ENCODE measurements at places on chromosomes 5 and 9.
A peak's percentile ranks its signal among the peaks of the same experiment; 100 is the strongest.

DNA sequence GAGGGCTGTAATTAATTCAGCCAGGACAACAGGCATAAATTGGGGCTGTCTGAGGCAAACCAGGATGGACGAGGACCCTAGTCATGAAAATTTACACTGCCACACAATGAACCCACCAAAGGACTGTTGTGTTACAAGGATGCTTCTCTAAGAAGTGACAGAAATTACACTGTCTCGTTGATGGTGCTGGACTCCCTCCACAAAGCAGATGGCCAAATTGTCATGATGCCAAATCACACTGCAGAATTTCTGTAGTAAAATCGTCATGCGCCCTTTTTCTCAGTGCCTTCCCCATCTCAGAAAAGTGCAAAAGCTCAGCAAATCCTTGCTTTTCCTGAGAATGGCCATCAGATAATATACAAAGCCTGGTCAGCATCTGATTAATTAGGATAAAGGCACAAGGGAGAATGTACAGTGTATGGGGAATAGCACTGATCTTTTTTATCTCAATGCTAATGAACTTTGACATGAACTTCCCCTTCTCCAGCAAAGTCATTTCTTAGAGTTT lies 545.8 kb downstream of the CSNK1G3 start:
- DNase-seq = no peak

GRCh38 chr9:6977761-6978160 lies 220.0 kb downstream of the KDM4C start:
- DNase-seq = no peak

DNA sequence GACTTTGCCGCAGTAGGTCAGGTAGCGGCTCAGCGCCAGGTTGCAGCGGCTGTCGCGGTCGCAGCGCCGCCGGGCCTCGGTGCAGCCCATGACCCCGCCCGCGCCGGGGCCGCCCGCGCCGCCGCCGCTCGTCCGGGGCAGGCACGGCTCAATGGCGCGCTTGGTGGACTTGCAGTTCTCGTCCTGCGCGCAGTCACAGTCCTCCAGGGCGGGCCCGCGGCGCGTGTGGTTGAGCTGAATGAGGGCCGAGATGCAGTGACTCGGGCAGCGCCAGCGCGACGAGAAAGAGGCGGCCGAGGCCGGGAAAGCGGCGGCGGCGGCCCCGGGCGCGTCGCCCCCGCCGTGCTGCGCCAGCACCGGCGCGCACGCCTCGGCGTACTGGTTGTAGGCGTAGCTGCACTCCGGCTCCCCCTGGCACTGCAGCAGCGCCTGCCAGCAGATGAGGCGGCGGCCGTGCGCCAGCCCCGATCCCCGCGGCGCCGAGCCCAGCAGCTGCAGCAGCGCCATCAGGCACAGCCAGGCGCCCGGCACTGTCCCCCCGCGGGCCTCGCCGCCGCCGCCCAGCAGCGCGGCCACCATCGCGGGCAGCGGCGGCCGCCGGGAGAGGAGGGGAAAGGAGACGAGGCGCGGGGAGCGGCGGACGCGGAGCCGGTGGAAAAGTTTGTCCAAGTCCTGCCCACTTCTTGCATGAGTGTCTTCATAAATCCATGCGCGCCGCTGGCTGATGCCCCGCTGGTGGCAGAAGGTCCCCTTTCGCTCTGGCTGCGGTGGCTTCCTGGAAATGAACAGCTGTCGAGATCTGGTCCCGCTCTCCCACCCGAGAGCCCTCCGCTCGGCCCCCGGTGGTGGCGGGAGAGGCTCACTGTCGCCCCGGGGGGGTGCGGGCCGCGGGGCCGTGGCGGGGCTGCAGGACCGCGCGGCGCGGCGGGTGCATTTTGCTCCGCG lies 833 bp downstream of the GAS1 start:
- DNase-seq = peak; percentile 58

DNA sequence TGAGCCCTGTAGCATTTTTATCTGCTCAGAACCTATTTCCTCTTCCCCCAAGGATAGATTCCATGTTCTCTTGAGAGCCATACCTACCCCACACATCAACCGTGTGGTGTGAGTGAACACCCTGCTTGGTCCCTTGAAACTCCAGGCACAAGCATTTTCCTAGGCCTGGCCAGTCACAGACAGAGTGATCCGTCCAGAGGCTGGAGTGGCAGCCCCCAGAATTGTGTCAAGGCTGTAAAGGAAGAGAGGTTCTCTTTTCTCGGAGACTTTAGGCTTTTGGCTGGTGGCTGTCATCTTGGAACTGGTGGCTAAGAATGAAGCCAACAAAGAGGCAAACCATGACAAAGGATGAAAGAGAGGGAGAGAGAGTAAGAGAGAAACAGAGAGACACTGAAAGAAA lies 66.0 kb downstream of the ARHGEF37 start:
- DNase-seq = no peak

GRCh38 chr9:130129432-130130061 lies 42.7 kb upstream of the NCS1 start:
- no peak for DNase-seq

DNA sequence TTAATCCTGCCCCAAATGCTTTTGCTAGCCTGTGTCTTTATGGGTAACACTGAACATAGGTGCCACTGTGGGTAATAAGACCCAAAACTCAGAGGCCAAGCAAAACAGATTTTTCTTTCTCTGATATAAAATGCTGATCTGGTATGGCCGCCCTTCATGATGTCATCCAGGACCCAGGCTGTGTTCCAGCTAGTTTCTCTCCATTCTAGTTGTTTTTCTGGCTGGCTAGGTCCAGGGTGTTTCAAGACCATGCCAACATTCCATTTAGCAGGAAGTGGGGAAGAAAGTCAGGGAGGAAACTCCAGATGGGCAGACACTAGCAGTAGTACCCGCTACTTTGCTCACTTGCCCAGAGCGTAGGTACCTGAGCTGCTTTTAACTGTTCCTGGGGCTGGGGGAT lies 183.9 kb upstream of the OTULINL start:
- no peak for DNase-seq

DNA sequence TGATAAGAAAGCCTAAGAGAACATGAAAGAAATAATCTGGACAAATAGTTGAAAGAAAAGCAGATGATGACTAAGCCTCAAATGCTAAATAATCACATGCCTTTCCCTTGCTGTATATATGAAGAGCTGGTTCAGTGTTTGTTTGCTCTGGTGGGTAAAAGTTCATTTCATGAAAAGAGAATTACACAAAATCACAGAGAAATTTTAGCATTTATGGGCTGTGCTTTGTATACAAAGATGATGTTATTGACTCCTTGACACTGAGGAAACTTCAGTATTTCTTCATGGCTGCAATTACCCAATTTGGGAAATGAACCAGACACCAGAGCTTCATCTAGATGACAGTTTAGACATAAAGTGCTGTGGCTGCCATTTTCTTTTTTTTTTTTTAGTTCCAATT lies 527.2 kb downstream of the NR2F1-AS1 start:
- DNase-seq = no peak

DNA sequence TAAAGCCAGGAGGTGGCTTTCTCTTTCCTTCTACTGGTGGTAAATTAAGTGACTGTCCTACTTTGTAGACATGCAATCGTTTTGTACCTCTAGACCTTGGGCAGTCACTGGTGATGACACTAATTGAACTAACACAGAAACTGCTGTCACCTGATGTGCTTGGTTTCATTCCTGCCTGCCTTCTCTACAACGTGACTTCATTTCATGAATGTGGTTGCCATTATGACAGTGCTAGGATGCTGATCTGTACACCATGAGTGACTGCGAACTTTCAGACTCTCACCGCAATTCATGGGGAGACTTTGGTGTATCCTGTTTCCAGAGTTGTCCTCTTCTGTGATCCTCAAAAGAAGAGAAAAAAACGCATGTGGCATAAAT lies 47.5 kb downstream of the UBE2QL1 start:
- DNase-seq = no peak

- DNase-seq = no peak
Observed at GRCh38 chr5:167633114-167633513, 658.3 kb upstream of the WWC1 start.
